Subcutaneous preadipocyte (primary cell): ENCODE measurements at places on chromosomes 5 and 9. TPM values are rescaled to one million over a fixed set of nuclear protein-coding genes. Genes with fewer than 3 reads are reported as not detected.

SPINK4 gene
- not detected in 2 replicates for total RNA-seq

FANCG gene
- total RNA-seq, result 25.7 and 36.6 TPM in 2 replicates

BOD1 gene
- 48.5 and 51.1 TPM in 2 replicates for total RNA-seq

SPATA31E1 gene
- total RNA-seq, result 0.37 and 0.59 TPM in 2 replicates

TMEM174 gene
- not detected in 2 replicates for total RNA-seq

NR2F1-AS1 gene
- 3.1 and 3.7 TPM in 2 replicates for total RNA-seq

NTNG2 gene
- 0.37 and 0.59 TPM in 2 replicates for total RNA-seq

LMX1B gene
- total RNA-seq, result under 0.01 TPM in 1 of 2 replicates, not detected in the other

PCDHB2 gene
- total RNA-seq, result 0.59 and 1.5 TPM in 2 replicates

TYRP1 gene
- total RNA-seq, result 0.20 and 0.73 TPM in 2 replicates

NEUROG1 gene
- total RNA-seq, result not detected in 2 replicates

BTNL8 gene
- total RNA-seq, result not detected in 2 replicates

AFAP1L1 gene
- 8.2 and 16.2 TPM in 2 replicates for total RNA-seq

ZBED3 gene
- total RNA-seq, result 0.20 and 0.73 TPM in 2 replicates

MVB12B gene
- total RNA-seq, result 1.2 and 1.5 TPM in 2 replicates

CKS2 gene
- total RNA-seq, result 201 and 214 TPM in 2 replicates

ANKDD1B gene
- total RNA-seq, result 0.20 and 0.37 TPM in 2 replicates

JADE2 gene
- 34.2 and 38.7 TPM in 2 replicates for total RNA-seq

TSLP gene
- total RNA-seq, result 4.1 and 5.1 TPM in 2 replicates

CBY3 gene
- total RNA-seq, result not detected in 2 replicates

PCDHGB5 gene
- total RNA-seq, result 8.8 and 12.1 TPM in 2 replicates

MYO10 gene
- 1.1 and 4.5 TPM in 2 replicates for total RNA-seq

GMCL2 gene
- not detected in 2 replicates for total RNA-seq

PCDHB3 gene
- total RNA-seq, result 0.20 and 0.73 TPM in 2 replicates

C9orf50 gene
- total RNA-seq, result not detected in 2 replicates

SMIM3 gene
- 101 and 126 TPM in 2 replicates for total RNA-seq

PLPP1 gene
- total RNA-seq, result 44.8 and 51.0 TPM in 2 replicates

RNF180 gene
- total RNA-seq, result 0.37 and 0.59 TPM in 2 replicates

SPINK13 gene
- not detected in 2 replicates for total RNA-seq

IFNA21 gene
- total RNA-seq, result not detected in 2 replicates

OR1Q1 gene
- total RNA-seq, result not detected in 2 replicates

FOXD4L5 gene
- not detected in 2 replicates for total RNA-seq

PTGS1 gene
- 39.9 and 83.0 TPM in 2 replicates for total RNA-seq

FAM240B gene
- not detected in 2 replicates for total RNA-seq

ZNF608 gene
- 11.5 and 13.2 TPM in 2 replicates for total RNA-seq
